ENCODE measurements at places on chromosomes 3 and 15.

DNA sequence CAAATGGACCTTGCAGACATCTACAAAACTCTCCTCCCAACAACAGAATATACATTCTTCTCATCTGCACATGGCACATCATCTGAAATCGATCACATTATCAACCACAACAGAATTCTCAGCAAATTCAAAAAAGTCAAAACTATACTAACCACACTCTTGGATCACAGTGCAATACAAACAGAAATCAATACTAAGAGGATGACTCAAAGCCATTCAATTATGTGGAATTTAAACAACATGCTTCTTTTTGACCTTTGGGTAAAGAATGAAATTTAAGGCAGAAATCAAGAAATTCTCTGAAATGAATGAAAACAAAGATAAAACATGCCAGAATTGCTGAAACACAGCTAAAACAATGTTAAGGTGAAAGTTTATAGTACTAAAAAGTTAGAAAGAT, 358.1 kb downstream of the NSUN3 start:
- no peak for ATAC-seq

GRCh38 chr3:63067999-63068645, 192.9 kb upstream of the CADPS start:
- ATAC-seq = no peak

GRCh38 chr3:16633948-16634347, 28.7 kb upstream of the DAZL start:
- no peak for ATAC-seq

- no peak for ATAC-seq
Measured at GRCh38 chr3:194139814-194140391, 4.0 kb downstream of the HES1 start.

DNA sequence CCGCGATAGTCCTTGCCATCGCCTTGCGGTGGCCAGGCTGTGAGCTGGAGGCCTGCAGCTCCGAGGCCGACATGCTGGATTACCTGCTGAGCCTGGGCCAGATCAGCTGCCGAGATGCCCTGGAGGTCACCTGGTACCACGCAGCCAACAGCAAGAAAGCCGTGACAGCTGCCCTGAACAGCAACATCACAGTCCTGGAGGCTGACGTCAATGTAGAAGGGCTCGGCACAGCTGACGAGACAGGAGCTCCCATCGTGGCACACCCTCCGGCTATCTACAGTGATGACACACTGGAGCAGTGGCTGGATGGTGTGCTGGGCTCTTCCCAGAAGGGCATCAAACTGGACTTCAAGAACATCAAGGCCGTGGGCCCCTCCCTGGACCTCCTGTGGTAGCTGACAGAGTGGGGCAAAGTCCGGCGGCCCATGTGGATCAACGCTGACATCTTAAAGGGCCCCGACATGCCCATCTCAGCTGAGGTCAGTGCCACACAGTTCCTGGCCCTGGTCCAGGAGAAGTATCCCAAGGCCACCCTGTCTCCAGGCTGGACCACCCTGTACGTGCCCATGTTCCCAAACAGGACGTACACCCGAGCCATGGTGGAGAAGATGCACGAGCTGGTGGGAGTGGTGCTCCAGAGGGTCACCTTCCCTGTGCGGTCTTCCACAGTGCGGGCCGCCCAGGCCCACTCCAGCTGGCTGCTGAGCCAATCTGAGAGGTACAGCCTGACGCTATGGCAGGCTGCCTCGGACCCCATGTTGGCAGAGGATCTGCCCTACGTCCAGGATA, 70.2 kb downstream of the FAM43A start:
- no peak for ATAC-seq

DNA sequence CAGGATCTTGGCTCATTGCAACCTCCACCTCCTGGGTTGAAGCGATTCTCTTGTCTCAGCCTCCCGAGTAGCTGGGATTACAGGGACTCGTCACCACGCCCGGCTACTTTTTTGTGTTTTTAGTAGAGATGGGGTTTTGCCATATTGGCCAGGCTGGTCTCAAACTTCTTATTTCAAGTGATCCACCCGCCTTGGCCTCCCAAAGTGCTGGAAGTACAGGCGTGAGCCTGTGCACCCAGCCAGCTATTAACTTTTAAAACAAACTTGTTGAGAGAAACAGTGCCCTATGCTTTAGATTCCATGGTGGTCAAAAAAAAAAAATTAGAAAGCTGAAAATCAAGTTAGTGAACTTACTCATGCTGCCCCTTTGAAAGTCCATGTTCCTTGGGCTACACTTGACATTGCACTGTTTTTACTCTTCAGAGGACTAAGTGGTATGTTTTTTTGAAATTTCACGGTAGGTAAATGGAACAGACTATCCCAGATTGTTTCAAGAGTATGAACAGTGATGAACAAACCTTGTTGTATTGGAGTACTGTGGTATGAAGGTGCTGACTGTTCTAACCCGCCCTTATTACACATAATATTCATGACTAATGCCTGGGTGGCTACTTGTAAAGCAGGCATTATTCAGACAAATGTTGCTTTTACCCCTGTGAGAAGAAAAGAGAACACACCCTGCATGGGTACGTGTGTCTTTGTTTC, 206.9 kb downstream of the KLHL25 start:
- ATAC-seq = peak; percentile 47

DNA sequence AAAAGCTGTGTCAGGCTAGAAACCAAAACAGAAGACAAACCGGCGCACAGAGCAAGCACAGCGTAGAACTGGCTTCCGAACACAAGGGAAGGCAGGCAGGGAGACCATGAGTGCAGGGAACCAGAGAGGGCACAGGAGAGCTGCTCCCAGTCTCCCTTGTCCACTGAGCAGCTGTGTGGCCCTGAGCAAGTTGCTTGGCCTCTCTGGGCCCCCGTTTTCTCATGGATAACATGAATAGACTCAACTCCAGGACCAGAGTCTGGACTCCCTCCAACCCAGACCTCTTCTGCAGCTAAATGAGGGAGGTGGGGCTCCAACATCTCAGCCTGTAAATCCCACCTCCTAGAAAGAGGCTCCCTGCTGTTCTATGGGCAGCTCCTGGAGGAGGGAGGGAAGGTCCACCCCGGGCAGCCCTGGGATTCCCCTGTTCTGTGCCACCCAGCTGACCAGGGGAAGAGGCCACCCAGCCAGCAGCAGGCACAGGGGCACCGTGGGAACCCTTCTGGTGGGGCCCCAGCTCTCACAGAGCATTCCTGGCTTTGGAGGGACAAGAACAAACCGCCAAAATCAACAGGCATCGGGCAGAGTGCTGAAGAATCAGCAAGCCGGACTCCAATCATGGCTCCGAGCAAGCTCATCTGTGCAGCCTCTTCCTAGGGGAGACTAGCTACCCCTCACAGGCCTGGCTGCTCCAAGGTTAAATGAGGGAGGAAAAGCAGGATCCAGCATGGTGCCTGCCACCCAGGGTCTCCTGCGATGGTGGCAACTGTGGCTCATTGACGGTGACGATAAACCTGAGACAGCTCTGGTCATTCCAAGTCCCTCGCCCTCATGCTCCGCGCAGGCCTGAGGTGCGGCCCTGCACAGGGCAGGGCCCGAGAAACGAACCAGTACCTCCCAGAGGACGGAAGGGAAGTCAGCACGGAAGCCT, 15.1 kb downstream of the XXYLT1 start:
- ATAC-seq = no peak

- ATAC-seq = no peak
Measured at GRCh38 chr15:67024998-67025368, 40.4 kb upstream of the SMAD3 start.

DNA sequence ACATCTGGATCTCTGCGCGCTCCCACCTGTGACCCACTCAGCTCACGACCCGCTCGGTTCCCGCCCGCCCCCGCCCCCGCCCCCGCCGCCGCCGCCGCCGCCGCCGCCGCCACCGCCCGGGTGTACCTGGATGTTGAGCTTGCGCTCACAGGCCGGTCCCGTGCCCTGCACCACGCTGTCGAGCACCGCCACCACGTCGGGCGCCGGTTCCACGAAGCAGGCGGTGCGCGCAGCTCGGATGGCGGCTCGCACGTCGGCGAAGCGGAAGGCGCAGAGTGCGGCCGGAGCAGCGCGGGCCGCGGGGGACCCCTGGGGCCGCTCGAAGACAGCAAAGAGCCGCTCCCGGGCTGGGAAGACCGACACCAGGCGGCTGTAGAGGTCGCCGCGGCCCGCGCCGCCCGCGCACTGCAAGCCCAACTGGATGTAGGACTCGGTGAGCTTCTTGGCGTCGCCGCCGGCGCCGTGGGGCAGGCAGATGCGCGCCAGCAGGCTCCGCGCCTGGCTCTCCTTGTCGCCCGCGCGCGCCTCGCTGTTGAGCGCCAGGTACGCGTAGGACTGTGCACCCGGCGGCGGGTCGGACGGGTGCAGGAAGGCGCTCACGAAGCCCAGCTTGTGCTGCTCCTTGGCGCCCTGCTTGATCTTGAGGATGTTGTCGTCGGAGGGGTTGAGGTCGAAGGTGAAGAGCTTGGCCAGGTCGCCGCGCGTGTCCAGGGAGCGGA, 1.1 kb downstream of the PLXND1 start:
- ATAC-seq = no peak

GRCh38 chr3:101119535-101119934, 126.3 kb upstream of the ABI3BP start:
- no peak for ATAC-seq

- no peak for ATAC-seq
Measured at GRCh38 chr15:73832657-73833056, 40.7 kb upstream of the TBC1D21 start.

DNA sequence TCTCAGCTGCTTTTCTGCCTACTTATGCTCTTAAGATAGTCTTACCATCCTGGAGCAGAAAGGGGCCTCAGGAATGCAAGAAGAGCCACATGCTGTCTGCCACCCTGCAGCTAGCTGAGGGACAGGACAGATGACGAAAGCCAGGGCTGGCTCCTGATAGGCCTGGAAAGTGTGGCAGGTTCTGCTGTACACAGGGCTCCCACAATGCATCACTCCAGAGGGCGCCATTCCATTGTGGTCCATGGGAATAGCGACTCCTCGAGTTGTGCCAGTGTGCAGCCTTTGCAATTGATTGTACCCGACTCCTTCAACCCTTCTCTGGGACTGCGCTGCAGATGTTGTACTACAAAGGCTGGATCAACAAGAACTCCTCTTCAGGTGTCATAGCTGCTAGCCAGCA, 11.2 kb downstream of the ACAN start:
- no peak for ATAC-seq

DNA sequence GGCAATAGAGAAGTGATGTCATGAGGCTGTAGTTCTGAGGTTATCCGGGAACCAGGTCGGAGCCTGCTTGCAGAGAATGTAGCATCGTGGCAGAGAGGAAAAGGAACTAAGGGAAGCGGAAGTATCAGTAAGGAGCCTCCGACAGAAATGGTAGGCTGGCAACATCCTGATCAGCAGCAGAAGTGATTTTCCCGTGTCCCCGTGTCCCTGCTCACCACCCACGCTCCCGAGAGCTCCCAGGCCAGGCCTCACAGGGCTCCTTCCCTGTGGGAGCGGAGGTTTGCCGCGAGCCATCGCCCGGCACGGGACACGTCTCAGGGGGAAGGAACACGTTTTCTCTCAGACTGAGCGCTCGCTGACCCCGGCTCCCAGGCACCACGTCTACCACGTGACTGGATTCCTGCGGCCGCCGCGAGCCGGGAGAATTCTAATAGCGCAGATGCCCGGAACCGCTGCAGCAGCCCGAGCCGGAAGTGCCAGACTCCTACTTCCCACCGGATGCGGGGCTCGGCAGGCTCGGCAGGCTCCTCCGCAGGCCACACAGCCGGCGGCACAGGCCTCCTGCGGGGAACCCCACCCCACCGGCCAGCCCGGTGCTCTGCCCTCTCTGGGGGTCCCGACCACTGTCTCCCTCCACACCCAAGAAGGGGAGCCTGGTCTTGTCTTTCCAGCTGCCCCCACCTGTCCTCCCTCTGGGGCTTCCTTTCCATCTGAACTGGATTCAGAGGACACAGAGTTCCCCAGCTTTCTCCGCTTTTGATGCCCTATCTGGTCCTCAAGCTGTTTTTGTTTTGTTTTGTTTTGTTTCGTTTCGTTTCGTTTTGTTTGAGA, 99.3 kb downstream of the BDH1 start:
- peak; percentile 97 for ATAC-seq

- peak; percentile 98 for ATAC-seq
Measured at GRCh38 chr3:45841757-45842491, at the start of gene LZTFL1. LZTFL1 (minus strand) TSS chr3:45842119; CDS start chr3:45841991, 128 bp downstream.

DNA sequence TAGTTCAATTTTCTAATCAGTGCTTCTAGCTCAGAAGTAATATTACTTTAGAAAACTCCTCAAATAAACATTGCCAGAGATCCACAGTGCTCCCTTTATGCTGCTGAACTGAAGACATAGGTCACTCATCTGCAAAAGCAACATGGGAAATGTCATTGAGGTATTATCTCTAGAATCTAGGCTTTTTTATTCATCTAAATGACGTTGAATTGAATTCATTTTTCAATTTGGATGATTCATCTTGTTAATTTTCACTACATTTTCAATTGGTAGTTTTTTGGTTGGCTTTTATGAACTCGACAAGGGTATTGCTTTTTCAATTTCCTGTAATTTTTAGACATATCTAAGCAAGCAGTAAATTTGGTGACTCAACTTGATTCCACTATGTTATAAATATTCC, 275.4 kb downstream of the NFKBIZ start:
- ATAC-seq = no peak

DNA sequence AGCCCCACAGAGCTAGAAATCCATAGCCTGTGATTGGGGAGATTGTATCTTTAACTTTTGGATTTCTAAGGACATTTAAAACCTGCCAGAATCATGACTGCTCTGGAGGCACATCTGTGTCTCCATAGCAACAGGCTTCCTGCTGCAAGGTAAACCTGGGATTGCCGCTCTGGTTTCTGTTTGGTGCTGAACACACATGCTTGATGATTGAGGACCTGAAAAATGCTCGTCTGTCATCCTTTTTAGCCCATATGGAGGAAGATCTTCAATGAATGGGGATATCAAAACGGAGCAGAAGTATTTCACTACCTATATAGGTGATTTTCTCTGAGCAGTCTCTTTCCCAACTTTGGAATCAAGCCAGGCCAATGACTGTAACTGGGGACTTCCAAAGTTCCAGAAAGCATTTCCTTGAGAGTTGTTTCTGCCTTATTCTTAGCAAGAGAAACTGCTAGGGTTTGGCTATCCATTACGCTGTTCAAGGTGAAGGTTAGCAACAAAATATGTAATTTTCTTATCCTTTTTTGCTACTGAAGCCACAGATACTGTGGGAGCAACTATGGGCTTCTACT, 96.5 kb upstream of the TNIK start:
- no peak for ATAC-seq

GRCh38 chr3:121796970-121797369, 37.9 kb downstream of the IQCB1 start:
- no peak for ATAC-seq

- no peak for ATAC-seq
Measured at GRCh38 chr3:194497799-194498575, 11.2 kb upstream of the ATP13A3 start.

DNA sequence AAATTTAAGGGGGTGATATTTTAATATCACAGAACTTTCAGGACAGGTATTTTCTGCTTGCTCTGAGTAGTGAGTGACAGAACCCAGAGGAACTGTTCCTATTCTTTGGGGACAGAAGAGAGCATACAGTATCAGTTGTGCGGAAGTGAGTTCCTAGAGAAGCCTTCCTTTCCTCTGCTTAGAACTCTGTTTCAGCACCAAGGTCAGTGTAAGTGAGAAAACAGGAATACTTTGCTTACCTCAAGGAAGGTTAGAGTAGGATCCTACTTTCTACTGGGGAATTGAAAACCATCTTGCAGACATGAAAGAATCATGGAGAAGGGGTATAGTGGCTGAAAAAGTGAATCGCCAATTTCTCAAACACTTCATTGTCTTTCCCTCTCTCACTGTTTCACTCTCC, 542.4 kb downstream of the SQOR start:
- ATAC-seq = no peak

GRCh38 chr15:42582569-42583375, 7.4 kb downstream of the STARD9 start:
- no peak for ATAC-seq
